Activated CD8-positive, alpha-beta T cell treated with anti-CD3 and anti-CD28 coated beads, Interleukin-2, amount 10 ng/mL, durations not matched to agents 7 days and 5 days (primary cell): ENCODE measurements at places on chromosomes 6 and 20.
A peak's percentile ranks its signal among the peaks of the same experiment; 100 is the strongest.

GRCh38 chr6:135181333-135182070, 394 bp downstream of the MYB start:
- peak; percentile 38 for DNase-seq

GRCh38 chr20:54058420-54059139, 11.8 kb downstream of the BCAS1 start:
- DNase-seq, result no peak

DNA sequence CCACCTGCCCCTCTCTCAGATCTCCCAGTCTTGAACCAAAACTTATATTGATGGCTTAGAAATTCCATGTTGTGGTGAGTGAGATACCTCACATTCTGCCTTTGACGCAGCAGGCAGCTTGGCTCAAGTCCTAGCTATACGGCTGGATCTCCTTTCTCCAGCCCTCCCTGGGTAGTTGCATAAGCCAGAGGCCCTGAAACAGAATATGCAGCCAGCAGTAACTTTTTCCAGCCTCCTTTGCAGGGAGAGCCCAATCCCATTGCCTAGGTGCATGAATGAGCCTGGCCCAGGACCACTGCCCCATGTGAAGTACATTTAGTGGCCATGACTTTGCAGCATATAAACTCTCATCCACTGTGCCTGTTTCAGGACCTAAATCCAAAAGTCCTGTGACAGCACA, 202.2 kb upstream of the CDYL start:
- no peak for DNase-seq

DNA sequence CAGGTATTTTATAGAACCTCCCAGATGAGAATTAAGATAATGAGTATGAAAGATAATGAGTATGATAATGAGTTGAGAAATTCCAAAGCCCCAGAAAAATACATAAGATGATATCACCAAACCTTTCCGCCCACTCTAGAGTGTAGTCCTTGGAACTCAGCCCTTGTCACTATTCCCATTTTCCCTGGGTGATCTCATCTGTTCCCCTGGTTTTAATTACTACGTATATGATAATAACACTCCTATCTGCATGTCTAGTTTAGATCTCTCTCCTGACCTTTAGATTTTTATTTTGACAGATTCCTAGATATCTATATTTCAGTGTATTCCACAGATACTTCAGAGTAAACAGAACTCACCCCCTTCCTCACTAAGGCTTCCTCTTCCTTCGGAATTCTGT, 51.0 kb upstream of the ASIP start:
- DNase-seq, result no peak

- no peak for DNase-seq
Observed at GRCh38 chr20:34843421-34843820, 18.0 kb upstream of the NCOA6 start.

- DNase-seq, result no peak
Observed at GRCh38 chr6:158048589-158048988, 66.9 kb downstream of the SYNJ2 start.

GRCh38 chr6:142235791-142236190, 66.0 kb upstream of the ADGRG6 start:
- DNase-seq, result no peak

DNA sequence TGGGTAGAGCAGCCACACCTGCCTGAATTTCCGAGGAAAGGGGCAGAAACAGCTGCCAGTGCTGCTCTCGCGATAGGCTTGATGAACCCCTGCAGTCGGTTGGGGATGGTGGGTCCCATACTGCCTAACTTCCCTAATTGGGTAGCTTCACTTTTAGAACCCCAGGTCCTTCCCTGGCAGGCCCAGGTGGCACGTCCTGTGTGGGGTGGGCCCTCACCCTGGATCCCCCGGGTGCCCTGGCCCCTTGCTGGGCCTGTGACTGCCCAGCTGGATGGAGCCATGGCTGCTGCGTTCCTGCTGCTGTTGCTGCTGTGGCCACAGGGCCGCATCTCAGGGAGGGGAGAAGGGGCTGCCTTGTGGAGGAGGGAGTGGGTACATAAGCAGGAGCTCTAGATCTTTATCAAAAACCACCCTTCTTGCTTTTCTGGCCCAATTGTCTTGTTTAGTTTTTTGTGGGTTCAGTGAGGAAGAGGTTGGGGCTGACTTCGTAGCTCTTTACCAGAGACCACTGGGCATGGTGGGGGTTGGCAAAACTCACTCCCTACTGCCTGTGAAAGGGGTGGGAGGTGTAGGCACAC, 19.2 kb downstream of the TREML4 start:
- no peak for DNase-seq

DNA sequence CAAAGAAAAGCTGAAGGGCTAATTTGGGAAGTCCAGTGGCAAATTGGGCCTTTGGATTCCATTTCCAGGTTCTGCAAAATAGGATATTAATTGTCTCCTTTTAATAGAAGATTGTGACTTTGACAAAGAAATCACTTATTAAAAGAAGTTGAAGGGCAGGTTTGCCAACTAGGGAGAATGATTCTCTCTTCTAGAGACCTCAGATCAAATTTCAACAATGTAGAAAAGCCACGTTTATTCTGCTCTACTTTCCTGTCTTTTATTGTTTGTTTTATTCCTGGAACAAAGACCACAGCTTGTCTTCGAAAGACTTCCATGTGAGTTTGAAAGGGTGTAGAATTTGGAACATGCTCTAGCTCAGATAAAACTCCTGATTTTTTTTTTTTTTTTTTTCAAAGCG, 65.5 kb upstream of the PRL start:
- no peak for DNase-seq

GRCh38 chr20:3813848-3814581, 6.3 kb upstream of the AP5S1 start:
- peak; percentile 34 for DNase-seq

- no peak for DNase-seq
Observed at GRCh38 chr6:168180548-168181011, 101.6 kb upstream of the FRMD1 start.

DNA sequence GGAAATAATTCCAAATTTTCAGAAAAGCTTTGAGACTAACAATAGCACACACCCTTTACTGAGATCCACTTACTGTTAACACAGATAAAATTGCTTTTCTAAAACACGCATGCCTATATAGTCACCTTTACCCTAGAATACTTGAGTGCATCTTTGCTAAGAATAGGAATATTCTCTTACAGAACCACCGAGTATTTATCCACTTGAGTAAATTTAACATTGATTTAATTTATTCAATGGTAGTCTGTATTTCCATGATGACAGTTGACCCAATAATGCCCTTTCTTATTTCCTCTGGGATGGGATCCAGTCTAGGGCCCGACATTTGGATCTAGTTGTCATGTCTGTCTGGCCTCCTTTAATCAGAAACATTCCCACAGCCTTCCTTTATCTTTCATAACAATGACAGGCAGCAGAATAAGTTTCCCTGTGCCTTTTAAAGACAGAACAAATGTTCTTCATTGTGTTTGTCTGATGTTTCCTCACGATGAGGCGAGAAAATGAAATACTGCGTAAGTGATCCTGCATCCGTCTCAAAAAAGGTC, 56.6 kb upstream of the ERVFRD-1 start:
- DNase-seq, result no peak

- no peak for DNase-seq
Observed at GRCh38 chr6:73556836-73557235, 36.0 kb upstream of the EEF1A1 start.

- DNase-seq, result no peak
Observed at GRCh38 chr6:90739802-90740201, 152.9 kb upstream of the MAP3K7 start.

GRCh38 chr6:105550955-105551620, 148.2 kb upstream of the PREP start:
- no peak for DNase-seq

DNA sequence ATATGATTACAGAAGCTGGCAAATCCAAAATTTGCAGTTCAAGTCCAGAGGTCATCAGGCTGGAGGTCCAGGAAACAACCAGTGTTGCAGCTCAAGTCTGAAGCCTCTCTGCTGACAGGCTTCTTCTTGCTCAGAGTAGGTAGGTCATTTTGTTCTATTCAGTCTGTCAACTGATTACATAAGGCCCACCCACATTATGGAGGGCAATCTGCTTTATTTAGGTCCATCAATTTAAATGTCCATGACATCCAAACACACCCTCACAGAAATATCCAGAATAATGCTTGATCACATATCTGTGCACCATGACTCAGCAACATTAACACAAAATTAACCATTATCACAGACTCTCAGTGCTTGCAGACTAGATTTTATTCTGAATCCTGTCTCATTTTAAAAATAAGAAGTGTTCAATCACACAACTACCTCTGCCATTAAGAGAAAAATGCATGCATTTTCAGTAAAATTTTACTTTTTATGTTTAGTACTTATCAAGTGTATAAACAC, 759.2 kb upstream of the ADGRB3 start:
- DNase-seq, result no peak

GRCh38 chr20:59121714-59122565, 41.7 kb upstream of the ZNF831 start:
- DNase-seq, result peak; percentile 30

DNA sequence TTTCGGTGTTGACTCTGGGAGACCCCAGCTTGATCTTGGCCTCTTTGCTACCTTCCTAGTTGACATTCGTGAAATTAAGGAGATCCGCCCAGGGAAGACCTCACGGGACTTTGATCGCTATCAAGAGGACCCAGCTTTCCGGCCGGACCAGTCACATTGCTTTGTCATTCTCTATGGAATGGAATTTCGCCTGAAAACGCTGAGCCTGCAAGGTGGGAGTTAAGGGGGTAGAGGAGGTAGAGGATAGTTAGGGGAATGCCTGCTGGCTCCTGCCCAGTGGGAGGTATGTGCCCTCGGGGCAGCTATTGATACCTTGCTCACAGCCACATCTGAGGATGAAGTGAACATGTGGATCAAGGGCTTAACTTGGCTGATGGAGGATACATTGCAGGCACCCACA, 22.2 kb downstream of the PLCG1 start:
- no peak for DNase-seq

- DNase-seq, result no peak
Observed at GRCh38 chr6:25463441-25463840, 184.3 kb downstream of the CARMIL1 start.

DNA sequence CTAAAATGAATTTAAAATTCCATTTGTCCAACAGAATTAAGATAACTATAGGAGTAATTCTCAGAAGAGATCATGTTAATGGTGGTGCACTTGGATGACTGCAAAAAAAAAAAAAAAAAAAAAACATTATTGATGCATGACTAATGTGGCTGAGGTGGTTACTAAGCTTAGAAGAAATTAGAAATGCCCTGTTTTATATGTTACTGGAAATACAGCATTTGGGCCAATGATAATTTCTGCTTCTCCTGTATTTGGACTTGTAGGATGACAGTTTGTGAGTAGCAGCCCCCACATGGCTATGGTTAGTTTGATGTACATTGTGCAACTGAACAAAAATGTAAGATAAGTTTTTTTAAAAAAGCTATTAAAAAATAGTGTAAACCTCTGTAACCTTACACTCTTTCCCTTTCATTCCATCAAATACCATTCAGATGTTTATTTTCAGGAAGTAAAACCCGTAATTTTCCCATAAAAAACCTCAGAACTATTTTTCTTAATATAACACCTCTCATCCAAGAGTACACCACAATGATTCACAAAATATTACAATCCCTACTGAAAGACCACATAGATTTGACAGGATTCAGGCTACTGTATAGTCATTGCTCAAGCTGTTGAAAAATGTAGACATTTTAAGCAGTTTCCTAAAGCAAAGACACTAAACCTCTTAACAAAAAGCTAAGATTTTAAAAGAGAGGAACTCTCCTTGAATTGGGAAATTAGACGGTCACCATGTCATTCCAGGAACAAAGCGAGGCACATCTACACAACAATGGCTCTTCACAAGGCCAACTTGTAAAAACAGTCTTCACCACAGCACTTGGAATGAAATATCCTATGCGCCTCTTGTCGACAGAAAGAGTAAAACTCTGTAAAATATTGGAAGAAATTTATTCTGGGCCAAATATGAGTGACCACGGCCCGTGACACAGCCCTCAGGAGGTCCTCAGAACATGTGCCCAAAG, 83.0 kb downstream of the WDR27 start:
- no peak for DNase-seq

DNA sequence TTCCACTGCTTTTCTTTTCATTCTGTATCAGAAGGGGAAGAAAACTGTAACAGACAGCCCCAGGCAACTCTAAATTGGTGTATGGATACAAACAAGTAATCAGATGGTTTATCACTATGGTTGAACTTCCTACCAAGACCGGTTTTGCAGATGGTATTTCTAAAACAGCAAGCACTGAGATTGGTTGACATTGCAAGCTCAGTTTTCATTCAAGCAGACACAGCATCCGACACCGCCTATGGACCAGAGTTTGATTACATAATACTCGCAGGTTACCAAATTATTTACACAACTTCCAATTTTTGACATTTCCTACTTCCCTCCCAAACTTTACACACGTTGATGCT, 209.9 kb downstream of the ALDH8A1 start:
- no peak for DNase-seq

GRCh38 chr6:31576897-31577578, 1.7 kb downstream of the TNF start:
- DNase-seq, result peak; percentile 80

GRCh38 chr20:51650685-51651134, 108.2 kb upstream of the NFATC2 start:
- DNase-seq, result no peak

DNA sequence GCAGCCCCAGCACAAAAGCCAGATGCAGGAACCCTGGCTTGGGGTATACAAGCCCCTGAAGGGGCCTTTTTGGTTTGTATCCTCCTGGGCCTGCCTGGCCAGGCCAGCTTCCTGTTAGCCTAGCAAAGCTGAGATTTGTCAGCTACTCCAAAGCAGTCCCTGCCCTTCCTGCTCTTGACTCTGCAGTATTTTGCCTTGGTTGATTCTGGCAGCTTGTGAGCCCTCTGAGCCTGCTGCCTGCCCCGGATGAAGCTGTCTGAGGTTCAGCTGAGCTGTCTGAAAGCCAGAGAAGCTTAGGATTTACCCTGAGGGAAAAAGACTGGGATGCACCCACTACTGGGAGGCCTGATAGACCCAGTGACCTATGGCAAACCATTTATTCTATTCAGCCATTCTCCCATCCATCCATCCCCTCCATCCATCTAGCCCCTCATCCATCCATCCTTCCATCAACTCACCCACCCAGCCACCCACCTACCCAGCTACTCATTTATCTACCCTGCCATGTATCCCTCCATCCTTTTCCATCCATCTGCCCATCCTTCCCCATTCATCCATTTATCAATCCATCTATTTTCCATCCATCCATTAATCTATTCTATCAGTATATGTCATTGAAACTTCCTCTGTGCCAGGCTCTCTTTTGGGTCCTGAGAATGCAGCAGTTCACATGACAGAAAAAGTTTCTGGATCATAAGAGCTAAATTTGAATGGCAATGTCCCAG, 307.5 kb downstream of the DHX35 start:
- no peak for DNase-seq

DNA sequence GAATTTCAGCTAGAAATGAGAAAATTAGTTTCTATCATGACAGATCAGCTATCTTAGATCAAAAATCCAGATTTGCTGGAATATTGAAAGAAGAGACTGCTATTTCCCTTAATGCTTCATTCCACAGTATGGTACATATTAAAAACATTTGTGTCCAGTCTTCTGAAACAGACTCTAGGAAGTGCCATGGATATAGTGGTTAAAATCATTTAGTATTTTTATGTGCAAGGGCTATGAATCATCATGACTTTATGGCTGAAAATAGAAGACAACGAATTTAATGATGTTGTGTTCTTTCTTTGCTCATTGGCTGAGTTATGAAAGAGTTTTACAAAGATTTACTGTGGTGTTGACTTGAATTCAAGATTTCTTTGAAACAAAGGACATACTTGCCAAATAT, 146.6 kb downstream of the ANKRD60 start:
- no peak for DNase-seq

GRCh38 chr6:14083751-14084150, 33.8 kb upstream of the CD83 start:
- no peak for DNase-seq

- DNase-seq, result no peak
Observed at GRCh38 chr20:3696200-3696599, 14.4 kb upstream of the ADAM33 start.
